ENCODE measurements at places on chromosomes 6 and 20.

GRCh38 chr6:157063176-157063905 is 260.0 kb downstream of the TMEM242 start:
- no peak for DNase-seq

- no peak for DNase-seq
These were observed 35.1 kb upstream of the KCNG1 start for GRCh38 chr20:51058017-51058416.

GRCh38 chr6:113588646-113589045 is 268.5 kb upstream of the MARCKS start:
- no peak for DNase-seq

GRCh38 chr20:8720089-8720488 is 348.8 kb upstream of the PLCB4 start:
- DNase-seq: no peak

DNA sequence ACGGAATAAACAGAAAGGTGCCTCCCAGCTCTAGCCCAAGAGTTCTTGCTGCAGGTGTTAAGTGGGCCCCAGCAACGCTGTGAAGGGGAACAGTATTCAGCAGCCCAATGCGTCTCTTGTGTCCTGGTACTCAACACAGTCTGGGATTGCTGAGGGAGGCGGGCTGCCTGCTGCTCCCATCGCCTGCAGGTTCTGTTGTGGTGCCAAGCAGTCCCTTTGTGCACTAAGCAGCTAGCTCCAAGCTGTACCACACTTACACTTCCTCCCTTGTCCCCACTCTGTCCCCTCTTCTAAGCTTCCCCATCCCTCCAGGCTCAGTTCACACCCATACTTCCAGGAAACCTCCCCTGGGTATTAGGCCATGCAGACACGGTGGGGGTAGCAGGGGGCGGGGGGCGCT is 92.7 kb downstream of the AGPAT4 start:
- DNase-seq: no peak

DNA sequence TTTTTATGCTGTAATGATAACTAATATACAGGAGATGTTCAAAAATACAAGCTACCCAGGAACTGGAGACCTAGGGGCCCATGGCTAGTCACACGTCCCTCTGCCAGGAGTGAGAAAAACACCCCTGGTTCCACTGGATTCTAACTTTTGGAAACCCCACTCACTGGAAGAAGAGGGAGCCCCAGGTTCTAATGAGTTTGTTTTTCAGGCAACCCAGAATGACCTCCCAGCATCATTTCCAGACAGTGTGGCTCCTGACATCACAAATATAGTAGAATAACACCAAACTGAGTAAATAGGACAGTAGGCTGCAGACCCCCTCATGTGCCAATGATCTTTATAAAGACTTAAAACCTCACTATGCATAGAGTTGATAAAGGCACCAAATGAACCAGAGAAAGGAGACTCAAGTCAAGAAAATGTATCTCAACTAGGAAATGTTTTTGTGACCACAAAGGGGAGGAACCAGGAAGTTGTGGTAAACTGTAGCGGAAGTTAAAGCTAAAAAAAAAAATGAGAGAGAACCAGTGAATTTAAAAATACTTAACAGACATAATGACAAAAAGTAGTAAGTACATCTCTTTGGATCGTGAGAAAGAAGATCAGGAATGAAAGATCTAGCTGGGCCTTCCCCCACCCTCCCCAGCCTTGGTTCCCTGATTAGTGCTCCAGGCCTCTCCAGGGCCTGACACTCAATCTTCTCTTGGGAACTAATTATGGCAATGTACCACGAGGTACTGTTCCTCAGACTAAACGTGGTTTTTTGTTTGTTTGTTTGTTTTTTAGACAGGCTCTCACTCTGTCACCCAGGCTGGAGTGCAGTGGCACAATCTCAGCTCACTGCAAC is 19.8 kb downstream of the HLA-E start:
- peak; percentile 52 for DNase-seq

- no peak for DNase-seq
These were observed 1.1 kb upstream of the SLC4A11 start for GRCh38 chr20:3239867-3240775.

GRCh38 chr20:15241681-15242080 is 904.3 kb upstream of the FLRT3 start:
- no peak for DNase-seq

DNA sequence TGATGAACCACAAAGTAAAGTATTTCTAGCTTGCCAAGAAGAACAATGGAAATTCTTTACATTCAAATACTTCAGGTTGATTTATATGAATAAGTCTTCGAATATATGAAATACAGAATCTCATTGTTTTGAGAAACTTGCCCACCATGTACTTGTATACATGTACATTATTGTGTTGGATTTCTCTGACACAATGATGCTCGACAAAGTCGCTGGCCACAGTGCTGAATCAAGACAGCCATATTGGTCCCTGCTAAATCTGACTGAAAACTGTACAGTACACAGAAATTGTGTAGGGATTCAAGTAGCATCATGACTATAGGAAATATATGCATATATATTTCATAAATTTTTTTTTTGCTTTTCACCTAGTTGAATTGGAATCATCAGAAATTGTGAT is 13.1 kb upstream of the LIN28B start:
- no peak for DNase-seq

DNA sequence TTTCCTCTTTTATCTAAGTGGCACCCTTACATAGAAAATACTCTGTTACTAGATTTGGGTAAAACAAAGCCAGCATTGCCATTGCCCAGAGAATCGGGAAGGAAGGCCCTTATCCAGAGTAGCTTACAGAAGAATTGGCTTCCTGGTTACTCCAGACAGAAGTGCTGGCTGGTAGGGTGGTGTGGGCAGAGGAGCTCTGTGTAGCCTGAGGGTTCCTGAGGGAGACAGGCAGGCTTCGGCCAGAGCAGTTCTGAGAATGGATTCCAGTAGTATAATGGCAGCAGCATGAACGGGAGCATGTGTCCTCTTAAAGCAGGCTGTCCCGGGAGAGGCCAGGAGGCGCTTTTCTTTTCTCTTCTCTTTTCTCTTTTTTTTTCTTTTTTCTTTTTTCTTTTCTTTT is 11.9 kb downstream of the CUL9 start:
- DNase-seq: peak; percentile 14

GRCh38 chr6:139330826-139331500 is 39.2 kb upstream of the TXLNB start:
- DNase-seq: no peak

DNA sequence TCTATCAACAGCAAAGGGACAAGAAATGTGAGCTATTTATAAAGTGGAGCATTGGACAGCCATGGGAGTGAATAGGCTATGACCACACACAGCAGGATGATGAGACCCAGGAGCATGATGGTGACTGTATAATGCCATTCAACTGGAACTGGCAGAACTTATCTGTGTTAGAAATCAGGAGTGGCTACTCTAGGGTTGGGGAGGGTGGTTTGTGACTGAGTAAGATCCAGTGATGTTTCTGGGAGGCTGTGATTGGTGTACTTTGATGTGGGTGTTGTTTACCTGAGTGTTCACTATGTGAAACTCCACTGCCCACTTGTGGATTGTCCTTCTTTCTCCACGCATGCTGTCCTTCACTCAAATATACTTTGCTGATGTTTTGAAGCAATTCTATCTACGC is 11.5 kb upstream of the HLA-B start:
- DNase-seq: no peak

- DNase-seq: no peak
These were observed 132.0 kb downstream of the PHACTR3 start for GRCh38 chr20:59736366-59736765.

Data from Peyer's patch (tissue), 4 donors.